ENCODE measurements at places on chromosomes 3 and 15. TPM values are rescaled to one million over a fixed set of nuclear protein-coding genes. Genes with fewer than 3 reads are reported as not detected.

DNA sequence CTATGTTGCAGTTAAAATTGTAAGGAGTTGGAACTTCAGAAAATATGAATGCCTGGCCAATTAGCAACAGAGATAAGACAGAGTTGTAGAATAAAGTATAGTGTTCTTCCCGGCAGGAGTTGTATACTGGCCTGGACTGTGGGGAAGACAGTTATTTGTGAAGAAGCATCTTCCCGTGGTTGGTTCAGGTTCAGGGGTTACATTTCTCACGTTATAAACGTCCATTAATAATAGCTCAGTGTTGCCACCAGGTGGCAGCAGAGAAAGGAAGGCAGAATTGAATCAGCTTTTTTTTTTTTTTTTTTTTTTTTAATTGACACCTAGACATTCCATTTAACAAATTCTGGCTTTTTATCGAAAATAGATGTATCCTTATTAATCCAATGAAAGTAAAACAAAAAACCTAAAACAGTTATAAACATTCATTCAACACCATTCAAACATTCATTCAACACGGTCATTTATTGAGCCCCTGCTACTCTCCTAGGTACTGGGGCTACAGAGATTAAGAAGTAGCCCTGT, 66.4 kb upstream of the NR2E3 start:
- no peak for DNase-seq

DNA sequence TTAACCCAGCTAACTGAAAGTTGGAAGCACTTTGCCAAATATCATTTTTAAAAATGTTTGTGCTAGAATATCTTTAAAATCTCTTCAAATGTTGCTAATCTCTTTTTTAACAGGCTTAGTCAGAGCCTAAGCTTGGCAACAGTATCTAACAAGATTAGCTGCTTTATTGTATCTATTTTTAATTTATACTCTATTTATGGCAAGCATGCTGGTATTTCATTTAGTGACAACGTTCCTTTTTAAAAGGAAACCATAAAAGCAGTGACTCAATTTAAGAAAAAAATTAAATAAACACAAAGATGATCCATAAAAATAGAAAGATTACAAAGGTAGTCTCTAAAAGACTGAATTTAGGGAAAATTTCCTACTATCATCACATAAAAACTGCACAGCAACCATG, 40.5 kb downstream of the SLC12A6 start:
- no peak for DNase-seq

Gene CKMT1B
- 2.2 TPM for total RNA-seq

- no peak for DNase-seq
Measured at GRCh38 chr15:33766389-33766788, 201.9 kb upstream of the CHRM5 start.

DNA sequence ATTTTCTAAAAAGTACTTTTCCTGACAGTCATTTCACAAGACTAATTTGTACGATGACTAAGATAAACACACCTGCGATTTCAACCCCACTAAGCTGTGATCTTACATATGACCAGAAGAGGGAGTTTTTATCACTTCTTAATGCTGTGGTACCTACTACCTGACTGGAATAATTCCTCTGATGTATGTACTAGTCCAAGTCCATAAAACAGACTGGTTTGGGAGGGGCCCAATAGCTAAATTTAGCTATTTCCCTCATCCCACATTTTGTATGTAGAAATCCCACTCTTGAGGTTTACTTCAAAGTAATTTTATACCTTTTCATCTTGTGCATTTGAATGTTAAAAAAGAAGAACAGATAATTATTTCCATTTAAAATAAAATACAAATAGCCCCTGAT, 49.7 kb upstream of the SCAANT1 start:
- DNase-seq, result no peak

DNA sequence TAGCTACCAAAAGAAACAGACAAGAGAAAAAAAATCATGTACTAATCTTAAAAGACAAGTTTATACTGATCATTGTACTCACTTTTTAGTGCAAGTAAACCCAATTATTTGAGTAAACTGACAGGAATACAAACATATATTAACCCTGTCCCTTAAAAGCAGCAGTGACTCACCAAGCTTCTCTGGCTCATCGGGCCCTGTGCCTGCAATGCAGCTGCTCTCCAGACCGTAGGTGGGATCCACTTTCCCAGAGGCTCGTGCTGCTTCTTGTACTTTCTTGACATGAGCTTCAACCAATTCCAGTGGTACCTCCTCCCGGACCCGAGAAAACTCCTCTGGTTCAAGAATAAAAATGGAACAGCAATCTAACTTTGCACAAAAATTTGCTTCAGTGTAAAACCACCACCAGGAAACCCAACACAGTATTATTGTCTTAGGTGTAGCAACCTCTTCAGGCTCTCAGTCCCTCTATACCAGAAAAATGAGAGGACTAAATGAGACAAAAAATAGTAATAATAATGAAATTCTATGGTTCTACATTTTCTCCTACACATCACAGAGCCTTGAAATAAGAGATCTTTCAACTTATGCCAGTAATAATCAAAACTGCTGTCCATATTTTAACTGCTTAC, 82.6 kb upstream of the CSPG5 start:
- no peak for DNase-seq

Gene FEZF2
- not detected for total RNA-seq

DNA sequence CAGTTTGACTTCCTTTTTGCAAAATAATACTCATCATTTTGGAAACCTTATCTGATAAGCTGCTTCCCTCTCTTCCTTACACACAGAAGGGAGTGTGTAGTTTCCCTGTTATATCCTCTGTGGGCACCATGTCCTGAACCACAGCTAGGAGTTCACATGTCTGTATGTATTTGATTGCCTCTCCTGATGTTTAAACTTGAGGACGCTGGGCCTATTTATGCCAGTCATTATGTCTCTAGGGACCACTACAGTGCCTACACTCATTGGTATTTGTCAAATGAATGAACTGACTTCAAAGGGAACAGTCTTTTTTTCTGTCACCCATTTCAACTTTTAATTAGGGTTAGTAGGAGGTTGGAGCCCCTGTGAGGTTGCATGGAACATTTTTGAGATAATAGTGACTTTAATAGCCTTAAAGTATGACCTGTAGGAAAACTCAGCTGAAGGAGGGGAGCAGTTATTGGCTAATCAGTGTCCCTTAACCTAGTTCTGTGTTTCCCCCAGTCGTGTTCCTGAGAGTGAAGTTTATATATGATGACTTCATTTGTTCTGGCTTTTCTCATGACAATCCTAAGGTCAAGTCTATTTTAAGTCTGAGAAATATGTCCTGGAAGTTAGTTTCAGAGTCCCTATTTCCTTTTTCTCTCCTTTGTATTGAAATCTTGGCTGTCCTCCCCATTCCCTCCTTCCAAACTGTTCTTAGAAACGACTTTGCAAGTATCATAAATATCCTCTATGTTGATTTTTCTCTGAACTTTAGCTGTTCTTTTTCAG, 28.9 kb downstream of the PDE8A start:
- DNase-seq, result no peak

Gene NR1I2
- total RNA-seq, result 0.26 TPM

DNA sequence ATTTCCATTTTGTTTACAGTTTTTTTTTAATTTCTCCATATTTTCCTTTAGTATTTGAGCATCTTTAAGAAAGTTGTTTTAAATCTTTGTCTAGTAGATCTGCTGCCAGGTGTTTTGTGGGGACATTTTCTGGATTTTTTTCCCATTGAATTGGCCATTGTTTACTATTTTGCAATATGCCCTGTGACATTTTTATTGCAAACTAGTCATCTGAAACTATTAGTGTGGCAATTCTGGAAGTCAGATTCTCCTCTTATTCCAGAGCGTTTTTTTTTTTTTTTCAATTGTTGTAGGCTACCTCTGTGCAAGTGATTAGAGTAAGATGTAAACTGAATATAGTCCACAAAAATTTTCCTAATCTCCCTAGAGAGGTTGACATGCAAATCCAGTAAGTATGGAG, 334.2 kb downstream of the PYDC2 start:
- DNase-seq, result no peak

Gene MORC1
- not detected for total RNA-seq

DNA sequence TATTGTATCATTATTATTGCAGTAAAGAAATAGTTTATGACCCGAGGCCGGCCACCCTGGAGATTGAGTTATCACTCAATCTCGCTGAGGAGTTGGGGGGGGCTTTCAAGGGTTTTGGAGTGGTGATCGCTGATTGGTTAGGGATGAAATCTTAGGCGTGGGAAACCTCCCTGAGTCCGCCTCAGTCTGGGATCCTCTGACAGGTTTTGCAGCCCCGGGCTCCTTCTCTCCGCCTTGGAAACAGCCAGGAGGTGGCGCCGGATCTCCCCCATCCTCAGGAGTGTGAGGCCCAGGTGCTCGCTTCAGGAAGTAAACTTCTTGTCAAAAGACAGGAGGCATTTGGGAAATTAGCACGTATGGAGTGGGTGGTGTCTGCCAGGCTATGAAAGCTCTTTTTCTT, 41.1 kb upstream of the SEC61A1 start:
- DNase-seq, result no peak

Gene PDZRN3
- total RNA-seq, result 52.8 TPM

- DNase-seq, result no peak
Measured at GRCh38 chr3:186514296-186515002, 29.7 kb downstream of the CRYGS start.

Gene HYKK
- total RNA-seq, result 4.1 TPM

Gene TF
- total RNA-seq, result 9.4 TPM

GRCh38 chr15:87916208-87916607, 340.3 kb downstream of the NTRK3 start:
- DNase-seq, result no peak

GRCh38 chr3:112167758-112168157, 34.7 kb upstream of the GCSAM start:
- no peak for DNase-seq

Gene HRG
- not detected for total RNA-seq

DNA sequence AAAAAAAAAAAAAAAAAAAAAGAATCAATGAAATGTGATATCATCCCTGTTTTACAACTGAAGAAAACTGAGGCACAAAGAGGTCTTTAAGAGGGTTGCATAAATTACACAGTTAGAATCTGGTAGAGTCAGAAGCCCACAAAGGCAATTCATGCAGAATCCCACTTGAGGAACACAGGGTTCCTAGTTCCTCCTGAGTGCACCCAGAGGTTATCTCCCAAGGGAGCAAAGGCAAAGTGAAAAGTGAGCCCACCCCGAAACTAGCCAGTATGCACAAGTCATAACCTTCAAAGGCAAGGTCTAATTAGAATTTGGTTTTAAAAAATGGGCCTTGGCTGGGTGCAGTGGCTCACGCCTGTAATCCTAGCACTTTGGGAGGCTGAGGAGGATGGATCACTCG, 37.8 kb downstream of the AP3S2 start:
- DNase-seq, result no peak

Gene HTR3E
- not detected for total RNA-seq

Gene TPRG1
- total RNA-seq, result 13.6 TPM

GRCh38 chr15:85741021-85741421, 53.7 kb downstream of the KLHL25 start:
- no peak for DNase-seq

Gene OXTR
- total RNA-seq, result 0.06 TPM

DNA sequence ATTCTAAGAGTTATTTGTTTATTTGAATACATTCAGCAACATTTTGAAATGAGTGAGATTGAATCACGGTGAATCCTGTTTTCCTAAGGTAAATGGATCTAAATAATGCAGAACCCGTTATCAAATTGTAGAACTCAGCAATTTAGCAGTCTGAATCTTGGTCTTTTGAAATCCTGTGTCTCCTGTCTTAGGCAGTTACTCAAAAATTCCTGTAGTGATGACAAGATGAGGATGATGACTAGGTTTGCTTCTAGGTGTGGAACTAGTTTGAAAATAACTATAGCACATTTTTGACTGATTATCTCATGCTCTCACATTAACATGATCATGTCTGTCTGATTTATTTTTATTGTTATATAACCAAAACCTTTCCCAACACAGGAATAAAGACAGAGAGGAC, 115.0 kb downstream of the RAP2B start:
- no peak for DNase-seq

Gene DISP2
- total RNA-seq, result 0.26 TPM

GRCh38 chr3:109804697-109805096, 467.4 kb upstream of the DPPA4 start:
- DNase-seq, result no peak
